IPS DF 6.9 (cell line): ENCODE measurements at places on chromosomes 1 and 21.

GRCh38 chr21:45060089-45060488 lies 14.3 kb upstream of the ADARB1 start:
- DNase-seq, result no peak

DNA sequence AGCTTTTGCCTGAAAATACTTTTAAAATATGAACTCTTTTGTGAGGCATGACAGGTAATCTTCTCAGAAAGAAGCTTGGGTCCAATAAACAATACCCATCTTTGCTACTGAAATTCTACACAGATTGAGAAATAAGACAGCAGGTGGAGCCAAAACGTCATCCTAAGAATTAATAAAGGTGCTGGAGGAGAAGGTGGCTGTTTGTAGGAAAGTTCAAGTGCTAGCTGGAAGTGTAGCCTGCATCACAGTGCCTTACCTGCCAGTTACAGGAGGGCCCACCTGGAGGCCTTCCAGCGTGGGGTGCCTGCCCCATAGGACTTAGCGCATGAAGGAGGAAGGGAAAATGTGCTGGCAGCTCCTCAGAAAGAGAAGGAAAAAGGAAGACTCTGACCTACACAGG lies 93.7 kb downstream of the TTC3 start:
- DNase-seq, result peak; percentile 31

GRCh38 chr21:31193761-31194160 lies 150.3 kb downstream of the TIAM1 start:
- DNase-seq, result no peak

- no peak for DNase-seq
These were observed 85.0 kb downstream of the NKAIN1 start for GRCh38 chr1:31154632-31155215.

DNA sequence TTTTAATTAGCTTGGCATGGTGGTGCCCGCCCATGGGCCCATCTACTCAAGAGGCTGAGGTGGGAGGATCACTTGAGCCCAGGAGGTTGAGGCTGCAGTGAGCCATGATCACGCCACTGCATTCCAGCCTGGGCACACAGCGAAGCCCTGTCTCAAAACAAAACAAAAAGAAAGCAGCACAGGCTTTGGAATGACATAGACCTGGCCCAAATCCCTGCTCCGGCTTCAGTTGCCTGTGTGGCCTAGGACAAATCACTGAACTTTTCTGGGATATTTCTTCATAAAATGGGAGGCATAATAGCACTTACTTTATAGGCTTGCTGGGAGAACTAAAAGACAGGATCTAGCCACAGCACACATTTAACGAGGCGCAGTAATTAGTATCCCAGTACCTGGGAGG lies 2.4 kb downstream of the PEAR1 start:
- DNase-seq, result no peak

GRCh38 chr1:50989694-50990093 lies 19.6 kb downstream of the CDKN2C start:
- DNase-seq, result no peak

- no peak for DNase-seq
These were observed 24.4 kb downstream of the SLC45A1 start for GRCh38 chr1:8342325-8342724.
